ENCODE measurements at places on chromosomes 5 and 9.
A peak's percentile ranks its signal among the peaks of the same experiment; 100 is the strongest.

DNA sequence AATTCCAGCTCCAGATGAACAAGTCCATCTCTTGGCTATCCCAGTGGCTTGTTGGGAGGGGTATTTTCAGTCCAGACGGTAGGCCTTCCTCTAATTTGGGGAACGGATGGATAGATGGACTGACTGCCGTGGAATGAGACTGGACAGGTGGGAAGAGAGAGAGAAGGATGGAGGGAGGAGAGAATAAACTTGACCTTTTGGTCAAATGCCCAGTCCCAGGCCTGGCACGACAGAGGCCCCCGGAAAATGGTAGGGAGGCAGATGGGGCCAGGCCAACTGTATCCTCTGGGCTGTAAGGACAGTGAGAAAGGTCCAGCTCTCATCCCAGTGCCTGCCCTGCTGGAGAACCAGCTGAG, 1.1 kb downstream of the BHMT start:
- no peak for DNase-seq

DNA sequence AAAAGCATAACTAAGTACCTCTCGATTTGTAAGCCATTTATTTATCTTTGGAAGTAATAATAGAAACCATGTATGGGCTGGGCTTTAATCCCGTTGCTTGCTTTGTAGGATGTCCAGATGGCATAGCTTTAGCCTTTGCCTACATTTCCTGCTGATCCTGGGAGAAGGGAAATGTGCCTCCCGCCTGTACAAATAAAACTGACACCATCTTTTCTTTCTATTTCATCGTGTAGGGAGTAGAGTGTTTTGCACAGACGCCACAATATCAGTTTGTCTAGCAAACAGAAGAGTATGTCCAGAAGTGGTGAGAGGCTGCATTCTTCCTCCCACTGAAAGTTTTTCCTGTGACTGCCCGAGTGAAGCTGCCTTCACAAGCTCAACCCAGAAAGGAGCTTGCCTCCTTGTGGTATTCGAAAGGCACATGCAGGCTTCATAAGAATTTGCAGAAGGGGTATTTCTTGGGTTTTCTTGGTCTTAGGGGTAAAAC, 24.7 kb upstream of the TJP2 start:
- DNase-seq, result no peak

DNA sequence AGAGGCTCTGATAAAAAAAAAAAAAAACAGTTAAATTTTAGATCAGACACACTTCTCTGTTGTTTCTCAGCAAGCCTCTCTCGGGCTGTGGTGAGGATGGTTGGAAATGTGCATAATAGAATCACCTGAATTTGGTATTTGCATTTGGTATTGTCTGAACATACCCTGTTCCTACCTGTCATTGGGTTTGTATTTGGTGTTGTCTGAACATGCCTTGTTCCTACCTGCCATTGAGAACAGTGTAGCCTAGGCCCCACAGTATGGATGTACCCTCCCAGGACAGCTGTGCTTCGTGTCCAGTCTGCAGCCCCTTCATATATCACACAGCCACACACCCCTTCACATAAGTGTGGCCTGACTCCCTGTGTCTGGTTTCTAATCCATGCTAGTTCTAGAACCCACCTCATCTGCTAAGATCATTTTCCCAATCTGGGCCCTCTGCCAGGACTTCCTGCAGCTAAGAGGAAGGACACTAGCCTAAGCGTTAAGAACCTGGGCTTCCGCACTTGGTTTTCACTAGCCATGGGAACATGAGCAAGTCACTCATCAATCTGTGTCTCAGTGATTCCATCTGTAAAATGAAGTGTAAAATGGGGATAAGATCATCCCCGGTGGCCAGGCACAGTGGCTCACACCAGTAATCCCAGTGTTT, 49.2 kb downstream of the ITGA2 start:
- no peak for DNase-seq

- no peak for DNase-seq
Measured at GRCh38 chr9:129064499-129064908, 16.4 kb upstream of the DOLPP1 start.

DNA sequence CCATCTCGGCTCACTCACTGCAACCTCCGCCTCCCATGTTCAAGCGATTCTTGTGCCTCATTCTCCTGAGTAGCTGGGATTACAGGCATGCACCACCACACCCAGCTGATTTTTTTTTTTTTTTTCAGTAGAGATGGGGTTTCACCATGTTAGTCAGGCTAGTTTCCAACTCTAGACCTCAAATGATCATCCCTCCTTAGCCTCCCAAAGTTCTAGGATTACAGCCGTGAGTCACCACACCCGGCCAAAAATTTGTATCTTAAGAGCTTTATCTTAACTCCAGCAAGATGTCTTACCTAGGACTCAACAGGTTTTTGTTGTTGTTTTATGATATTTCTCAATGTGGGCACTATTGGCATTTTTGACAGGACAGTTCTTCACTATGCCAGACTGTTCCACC, 27.9 kb downstream of the LYRM7 start:
- no peak for DNase-seq

GRCh38 chr5:136080483-136081216, 51.9 kb downstream of the TGFBI start:
- peak; percentile 56 for DNase-seq

GRCh38 chr5:66742083-66742895, 146.1 kb downstream of the MAST4 start:
- no peak for DNase-seq

DNA sequence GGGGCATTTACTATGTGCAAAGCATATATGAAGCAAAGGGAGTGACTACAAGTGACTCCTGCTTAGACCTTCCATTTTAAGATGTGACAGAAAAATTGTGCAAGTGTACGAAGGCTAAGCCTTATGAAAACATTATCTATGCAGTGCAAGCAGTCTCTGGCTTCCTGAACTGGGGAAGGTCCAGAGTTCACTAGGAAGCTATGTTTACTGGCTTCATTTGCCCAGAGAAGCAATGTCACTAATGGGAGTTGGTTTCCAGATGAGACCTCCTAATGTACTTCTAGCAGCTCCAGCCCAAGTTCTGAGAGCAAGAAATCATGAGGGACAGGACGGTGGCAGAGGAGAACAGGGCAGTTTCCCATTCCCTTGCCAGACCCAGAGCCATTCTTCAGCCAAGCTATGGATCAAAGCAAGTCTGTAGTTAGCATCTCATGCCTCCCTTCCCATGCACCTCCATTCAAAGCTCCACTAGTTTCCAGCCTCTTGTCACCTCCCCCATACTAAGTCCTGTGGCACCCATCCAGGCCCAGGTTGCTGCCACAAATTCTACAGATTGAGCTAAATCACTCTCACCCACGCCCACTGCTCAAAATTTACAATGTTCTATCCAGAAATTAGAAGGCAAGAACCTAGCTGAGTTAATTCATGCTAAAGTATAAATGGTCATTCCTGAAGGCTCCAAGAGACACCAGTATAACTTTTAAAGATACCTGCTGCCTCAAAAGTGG, 21.8 kb downstream of the MCTP1 start:
- DNase-seq, result no peak

- no peak for DNase-seq
Measured at GRCh38 chr5:180563994-180564393, 27.3 kb downstream of the SCGB3A1 start.

GRCh38 chr5:150409638-150410523, 2.8 kb downstream of the CD74 start:
- DNase-seq, result peak; percentile 55

DNA sequence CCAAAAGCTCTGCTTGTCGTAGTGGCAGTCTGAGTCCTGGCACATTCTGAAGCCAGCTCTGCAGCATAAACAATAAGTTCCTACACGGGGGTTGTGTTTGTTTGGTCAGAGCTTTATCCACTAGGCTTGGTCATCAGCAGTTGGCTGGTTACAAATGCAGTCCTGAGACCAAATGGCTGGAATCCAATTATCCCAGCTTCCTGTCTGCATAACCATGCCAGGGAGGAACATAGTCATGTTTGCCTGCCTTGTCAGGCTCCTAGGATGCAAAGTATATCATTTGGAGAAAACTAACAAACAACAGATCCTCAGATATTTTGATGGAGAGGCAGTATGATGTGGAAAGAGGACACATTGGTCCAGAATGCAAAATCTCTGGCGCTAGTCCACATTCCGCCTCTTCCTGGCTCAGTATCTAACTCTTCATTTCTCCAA, 85.8 kb downstream of the FBXO38 start:
- no peak for DNase-seq

DNA sequence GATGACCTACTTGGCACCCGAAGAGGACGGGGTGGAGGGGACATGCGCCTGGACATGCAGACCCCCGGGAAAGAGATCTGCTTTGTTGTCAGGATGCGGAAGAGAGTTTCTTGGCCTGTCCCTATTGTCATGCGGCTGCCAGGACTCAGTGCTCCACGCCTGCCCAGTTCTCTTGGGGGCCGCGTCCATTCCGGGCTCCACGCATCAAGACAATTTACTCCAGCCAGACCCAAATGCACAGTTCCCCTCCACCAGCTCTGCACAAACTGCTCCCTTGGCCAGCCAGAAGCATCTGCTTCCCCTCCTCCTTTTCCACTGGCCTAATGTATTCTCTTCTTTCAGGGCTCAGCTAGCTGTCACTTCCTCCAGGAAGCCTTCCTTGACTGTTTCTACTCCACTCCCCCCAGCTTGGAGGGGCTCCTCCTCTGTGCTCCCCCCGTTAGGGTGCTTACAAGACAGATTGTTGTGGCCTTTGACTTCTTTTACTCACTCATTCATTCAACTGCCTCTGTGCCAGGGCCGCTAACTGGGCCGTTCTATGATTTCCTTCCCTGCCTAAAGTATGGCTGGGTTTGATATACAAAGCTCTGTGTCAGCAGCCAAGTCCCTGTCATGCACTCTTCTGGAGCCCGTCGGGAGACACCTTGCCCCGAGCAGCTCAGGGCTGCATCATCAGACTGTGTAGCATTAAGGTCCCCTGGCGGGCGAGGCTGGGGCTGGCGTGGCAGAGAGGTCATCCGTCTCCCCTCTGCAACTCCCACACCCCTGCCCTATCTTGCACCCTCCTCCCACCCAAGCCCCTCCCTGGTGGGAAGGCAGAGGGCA, 6.6 kb downstream of the FIBCD1 start:
- no peak for DNase-seq

DNA sequence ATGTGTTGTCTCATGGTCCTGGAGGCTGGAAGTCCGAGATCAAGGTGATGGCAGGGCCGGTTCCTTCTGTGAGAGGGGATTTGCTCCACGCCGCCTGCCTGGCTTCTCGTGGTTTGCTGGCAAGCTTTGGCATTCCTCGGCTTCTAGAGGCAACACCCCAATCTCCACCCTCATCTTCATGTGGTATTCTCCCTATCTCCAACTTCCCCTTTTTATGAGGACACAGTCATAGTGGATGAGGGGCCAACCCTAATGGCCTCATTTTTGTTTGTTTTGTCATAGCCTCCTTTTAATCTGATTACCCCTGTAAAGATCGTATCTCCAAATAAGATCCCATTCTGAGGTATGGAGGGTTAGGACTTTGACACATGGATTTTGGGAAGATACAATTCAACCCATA, 41.7 kb upstream of the CLK4 start:
- no peak for DNase-seq

DNA sequence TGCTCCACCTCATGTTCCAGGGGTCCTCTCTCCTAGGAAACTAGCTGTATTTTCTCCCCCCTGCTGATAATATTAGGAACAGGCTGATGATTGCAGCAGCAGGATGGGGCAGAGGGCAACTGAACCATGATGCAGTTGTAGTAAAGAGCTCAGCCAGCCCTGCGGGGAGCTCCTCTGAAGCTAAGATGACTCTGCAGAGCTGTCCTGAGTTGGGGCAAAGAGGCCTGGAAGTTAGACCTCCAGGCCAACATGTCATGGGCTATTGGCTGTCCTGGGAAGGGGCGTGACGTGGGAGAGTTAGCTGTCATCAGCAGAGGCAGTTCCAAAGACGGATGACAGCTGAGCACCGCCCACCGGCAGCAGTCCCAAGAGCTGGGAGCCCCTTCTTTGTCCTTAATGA, 6.6 kb upstream of the FBP1 start:
- no peak for DNase-seq

GRCh38 chr5:63820577-63820976, 141.7 kb downstream of the HTR1A start:
- DNase-seq, result no peak

DNA sequence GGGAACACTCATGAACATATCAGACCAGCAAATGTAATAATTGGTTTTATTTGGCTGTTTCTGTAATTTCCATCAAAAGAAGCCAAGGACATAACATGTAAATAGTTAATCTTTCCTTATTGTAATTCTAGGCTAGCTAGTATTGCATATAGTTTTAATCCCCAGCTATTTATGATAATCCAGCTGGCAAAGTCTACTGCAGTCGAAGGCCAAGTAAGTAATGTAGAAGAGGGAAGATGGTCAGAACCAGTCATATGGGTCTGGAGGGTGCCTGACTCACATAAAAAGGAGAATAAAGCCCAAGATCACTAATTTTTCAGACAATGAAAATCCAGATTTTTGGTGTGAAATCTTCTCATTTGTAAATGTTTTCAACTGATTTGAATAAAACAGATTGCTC, 106.3 kb downstream of the CCDC192 start:
- DNase-seq, result no peak

DNA sequence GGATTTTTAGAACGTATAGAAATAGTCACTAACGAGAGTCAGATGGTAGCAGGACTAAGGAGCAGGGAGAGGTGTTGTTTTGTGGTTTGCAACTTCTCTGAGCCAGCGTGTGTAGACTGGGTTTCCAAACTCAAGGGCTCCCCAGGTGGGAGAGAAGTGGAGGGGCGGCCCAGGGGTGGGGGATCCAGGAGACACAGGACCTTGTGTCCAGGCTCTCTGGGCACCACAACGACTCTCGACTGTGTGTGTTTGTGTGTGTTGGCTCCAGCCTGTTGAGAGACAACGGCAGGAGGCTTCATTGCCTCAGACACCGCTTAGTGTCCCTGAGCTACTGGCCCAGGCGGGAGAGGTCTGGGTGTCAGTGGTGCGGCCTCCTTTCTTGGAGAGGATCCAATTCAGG, 934 bp upstream of the FCN1 start:
- DNase-seq, result no peak

- DNase-seq, result no peak
Measured at GRCh38 chr9:20407013-20407412, 215.3 kb downstream of the MLLT3 start.

DNA sequence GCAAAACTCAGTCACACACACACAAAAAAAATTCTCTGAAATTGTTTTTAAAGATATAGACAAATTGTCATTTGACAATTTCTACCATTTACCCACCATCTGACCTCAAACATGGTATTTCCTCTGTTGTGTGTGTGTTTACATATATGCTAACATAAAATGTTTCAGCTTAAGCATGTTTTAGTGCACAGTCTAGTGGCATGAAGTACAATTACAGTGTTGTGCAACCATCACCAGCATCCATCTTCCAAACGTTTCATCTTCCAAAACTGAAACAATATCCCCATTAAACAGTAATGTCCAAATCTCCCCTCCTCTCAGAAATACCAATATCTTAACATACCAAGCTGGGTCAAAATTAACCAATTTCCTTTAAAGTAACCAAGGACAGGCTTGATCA, 65.2 kb downstream of the MYO10 start:
- DNase-seq, result no peak

DNA sequence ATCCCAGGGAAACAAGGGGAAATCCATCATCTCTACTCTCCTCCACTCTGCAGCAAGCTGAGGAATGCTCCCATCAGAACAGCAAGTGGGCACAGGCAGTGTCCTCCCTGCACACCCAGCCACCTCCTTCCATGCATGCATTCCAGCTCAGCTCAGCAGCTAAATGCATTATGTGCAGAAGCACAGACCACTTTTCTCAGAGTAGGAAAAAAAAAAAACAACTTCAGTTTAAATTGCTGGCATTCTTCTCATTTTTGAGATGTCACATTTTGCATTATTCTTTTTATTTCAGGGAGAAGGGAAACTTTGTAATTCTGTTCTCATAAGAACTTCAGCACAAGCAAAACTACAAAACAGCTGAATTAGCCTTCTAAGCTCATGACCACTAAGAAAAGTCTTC, 312.2 kb downstream of the SEMA5A start:
- no peak for DNase-seq

- DNase-seq, result no peak
Measured at GRCh38 chr9:38200431-38200830, 131.4 kb upstream of the SHB start.
